ENCODE measurements at places on chromosomes 4 and X.

DNA sequence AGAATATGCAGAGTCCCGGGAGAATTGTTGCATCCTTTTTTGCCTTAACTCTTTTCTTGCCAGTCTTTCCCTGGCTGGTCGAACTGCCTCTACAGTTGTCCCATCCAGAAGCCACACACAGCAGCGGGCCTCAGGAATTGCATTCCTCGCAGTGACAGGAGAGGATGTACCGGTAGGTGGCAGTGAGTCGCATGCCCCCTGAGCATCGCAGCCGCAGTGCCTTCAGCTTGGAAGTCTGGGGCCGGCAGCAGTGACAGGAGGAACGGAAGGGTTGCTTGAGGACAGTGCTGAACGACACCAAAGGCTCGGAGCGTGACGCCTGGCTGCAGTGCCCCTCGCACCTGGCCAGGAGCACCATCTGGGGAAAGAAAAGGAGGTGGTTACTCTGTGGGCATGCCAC, 23.5 kb downstream of the NDP start:
- peak; percentile 39 for DNase-seq

GRCh38 chr4:88893961-88894360, 163.0 kb downstream of the FAM13A start:
- DNase-seq, result no peak

GRCh38 chrX:110258552-110258951, 59.3 kb downstream of the AMMECR1 start:
- no peak for DNase-seq

- no peak for DNase-seq
Measured at GRCh38 chrX:110320381-110320987, 2.6 kb upstream of the AMMECR1 start.

GRCh38 chr4:105023668-105024055, 123.0 kb upstream of the TET2 start:
- no peak for DNase-seq

- DNase-seq, result no peak
Measured at GRCh38 chr4:7540206-7540605, 105.5 kb upstream of the PSAPL1 start.

- DNase-seq, result no peak
Measured at GRCh38 chr4:138943893-138944292, 71.7 kb upstream of the NOCT start.

GRCh38 chr4:9685692-9686091, 95.7 kb upstream of the DRD5 start:
- DNase-seq, result no peak

All from pons (tissue), 1 donor.